ENCODE measurements at places on chromosomes 16 and 17.
A peak's percentile ranks its signal among the peaks of the same experiment; 100 is the strongest.

- DNase-seq, result no peak
Observed at GRCh38 chr17:16433514-16433913, 18.1 kb downstream of the TRPV2 start.

- no peak for DNase-seq
Observed at GRCh38 chr17:67845374-67845773, 20.1 kb downstream of the BPTF start.

DNA sequence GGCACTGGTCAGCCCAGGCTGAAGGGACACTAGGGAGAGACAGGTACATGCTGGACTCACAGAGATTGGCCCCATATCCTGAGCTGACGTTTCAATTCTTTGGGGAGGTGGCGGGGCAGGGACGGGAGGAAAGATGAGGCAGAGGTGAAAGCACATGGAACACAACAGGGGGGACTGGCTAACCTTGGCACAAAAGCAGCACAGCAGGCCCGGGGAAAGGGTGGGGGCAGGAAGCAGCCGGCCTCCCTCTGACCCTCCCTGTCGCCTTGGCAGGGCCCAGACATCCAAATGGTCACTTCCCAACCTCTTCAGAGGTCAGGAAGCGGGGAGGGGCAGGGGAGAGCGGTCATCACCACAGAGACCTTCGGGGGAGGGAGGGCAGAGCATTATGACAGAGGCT lies 6.6 kb downstream of the VAT1 start:
- no peak for DNase-seq

- DNase-seq, result no peak
Observed at GRCh38 chr16:71675380-71675779, 49.1 kb downstream of the PHLPP2 start.

GRCh38 chr16:69853481-69853880 lies 91.3 kb downstream of the WWP2 start:
- DNase-seq, result no peak

DNA sequence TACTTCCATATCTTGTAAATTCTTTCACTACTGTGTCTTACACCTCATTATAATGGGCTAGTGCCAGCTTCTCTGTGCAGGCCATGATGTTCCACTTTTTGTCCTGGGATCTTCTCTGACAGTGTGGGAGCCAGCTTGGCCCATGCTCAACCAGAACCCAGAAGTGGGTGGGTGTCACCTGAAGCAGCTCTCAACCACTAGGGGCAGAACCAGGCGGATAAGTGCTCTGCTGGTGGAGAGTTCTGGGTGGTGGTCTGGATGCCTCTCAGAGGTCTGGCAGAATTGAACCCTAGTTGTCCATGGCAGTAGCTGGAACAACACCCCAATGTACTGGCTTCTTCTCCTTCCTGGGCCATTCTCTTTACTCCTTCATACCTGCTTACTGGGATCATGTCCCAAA lies 254.1 kb upstream of the N4BP1 start:
- no peak for DNase-seq

DNA sequence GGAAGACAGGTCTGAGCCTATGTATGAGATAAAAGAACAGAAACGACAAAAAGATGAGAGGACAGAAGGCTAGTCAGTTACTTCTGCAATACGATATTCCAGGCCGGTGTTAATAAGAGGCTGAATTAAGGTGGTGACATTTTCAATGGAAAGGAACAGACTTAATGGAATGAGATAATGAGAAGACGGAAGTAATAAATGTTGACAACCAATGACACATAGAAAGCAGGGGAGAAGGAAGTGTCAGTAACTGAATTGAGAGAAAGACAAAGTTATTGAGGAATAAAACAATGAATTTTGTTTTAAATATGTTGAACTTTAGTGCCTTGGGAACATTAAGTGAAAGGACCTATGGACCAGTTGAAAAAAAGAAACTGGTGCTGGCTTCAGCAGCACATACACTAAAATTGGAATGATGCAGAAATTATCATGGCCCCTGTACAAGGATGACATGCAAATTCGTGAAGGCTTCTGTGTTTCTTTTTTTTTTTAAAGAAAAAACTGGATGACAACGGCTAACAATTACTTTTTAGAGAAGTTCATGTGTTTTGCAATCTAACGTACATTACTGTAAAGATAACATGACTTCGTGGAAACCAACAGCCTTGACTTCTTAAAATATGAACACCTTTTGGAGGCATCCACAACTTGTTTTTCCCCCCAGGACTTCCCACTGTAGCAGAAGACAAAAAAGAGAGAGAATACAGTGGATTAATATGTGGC lies 18.5 kb upstream of the CPD start:
- DNase-seq, result no peak

GRCh38 chr17:78442648-78443218 lies 64.3 kb downstream of the PGS1 start:
- no peak for DNase-seq

DNA sequence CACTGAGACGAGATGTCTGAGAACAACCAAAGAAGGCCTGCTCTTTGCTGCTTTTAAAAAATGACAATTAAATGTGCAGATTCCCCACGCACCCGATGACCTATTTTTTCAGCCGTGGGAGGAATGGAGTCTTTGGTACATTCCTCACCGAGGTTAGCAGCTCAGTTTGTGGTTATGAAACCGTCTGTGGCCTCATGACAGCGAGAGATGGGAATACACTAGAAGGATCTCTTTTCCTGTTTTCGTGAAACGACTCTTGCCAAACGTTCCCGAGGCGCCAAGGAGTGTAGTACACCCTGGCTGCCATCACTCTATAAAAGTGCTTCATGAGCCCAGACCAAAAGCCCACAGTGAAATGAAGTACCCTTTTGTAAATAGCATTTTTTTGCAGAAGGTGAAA lies 87.8 kb downstream of the CRISPLD2 start:
- DNase-seq, result peak; percentile 45

DNA sequence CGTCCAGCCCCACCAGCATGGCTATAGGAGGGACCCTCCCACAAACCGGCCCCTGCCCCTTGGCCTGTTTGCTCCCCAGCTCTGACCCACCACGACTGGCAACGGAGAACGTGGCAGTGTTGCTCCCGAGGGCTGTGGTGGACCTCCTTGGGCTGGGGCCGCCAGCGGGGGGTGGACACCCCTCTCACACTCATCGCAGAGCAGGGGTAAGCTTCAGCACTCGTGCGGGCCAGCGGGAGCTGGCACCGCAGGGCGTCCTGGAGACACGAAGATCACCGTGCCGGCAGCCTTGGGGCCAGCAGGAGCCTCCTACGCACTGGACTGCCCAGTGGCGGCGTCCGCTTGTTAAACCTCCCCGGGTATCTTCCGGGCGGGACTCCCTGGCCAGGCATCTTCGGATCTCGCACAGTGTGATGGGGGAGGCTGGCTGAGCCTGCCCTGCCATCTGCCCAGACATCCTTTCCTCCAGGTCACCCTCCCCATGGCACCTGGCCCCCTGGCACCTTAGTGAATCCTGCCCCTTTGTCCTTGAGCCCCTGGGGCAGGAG lies 53.5 kb downstream of the ABR start:
- DNase-seq, result no peak

- no peak for DNase-seq
Observed at GRCh38 chr16:11198828-11199227, 57.2 kb downstream of the SOCS1 start.

- DNase-seq, result no peak
Observed at GRCh38 chr16:30992931-30993816, 8.2 kb downstream of the HSD3B7 start.

DNA sequence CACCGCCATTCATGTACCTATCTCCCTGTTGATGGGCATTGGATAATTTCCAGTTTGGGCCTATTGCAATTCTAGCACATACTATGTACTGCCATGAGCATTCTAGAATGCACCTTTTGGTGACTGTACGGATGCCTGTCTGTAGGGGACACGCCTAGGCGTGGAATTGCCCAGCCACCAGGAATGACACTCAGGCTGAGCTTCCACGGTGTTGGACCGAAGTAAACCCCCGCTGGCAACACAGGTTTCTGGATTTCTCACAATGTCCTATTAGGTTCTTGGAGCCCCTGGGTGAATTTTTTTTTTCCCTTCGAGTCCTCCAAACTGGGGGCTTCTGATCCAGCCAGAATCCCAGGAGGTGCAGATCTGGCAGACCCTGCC lies 146.6 kb downstream of the IRF8 start:
- no peak for DNase-seq

DNA sequence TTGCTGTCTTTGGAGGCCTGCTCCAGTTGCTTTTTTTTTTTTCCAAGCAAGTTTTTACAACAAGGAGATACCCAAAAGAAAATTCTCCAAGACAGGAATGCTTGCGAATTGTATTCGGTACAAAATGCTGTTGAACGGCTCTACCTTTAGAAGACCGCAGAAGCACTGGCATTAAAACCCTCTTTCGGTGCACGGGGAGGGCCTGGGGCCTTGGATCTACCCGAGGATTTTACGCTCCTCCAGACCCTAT lies 1.3 kb upstream of the HELZ start:
- DNase-seq, result no peak

- DNase-seq, result no peak
Observed at GRCh38 chr16:87829988-87830672, 39.2 kb downstream of the SLC7A5 start.

DNA sequence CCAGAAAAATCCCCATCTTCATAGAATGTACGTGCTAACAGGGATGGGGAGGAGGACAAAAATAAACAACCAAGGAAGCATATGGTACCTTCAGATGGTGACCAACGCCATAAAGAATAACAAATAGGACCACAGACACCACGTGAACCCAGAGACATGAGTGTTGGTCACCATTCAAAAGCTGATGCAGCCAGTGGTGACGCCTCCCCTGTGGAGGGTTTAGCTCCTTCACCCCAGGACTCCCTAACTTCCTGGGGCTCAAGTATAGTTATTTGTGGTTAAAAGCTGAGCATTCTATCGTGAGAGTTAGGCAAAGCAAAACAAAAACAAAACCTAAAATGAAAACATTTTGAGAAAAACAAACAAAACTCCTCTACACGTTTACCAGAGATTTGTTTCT lies 184.7 kb downstream of the SOX9 start:
- DNase-seq, result no peak

DNA sequence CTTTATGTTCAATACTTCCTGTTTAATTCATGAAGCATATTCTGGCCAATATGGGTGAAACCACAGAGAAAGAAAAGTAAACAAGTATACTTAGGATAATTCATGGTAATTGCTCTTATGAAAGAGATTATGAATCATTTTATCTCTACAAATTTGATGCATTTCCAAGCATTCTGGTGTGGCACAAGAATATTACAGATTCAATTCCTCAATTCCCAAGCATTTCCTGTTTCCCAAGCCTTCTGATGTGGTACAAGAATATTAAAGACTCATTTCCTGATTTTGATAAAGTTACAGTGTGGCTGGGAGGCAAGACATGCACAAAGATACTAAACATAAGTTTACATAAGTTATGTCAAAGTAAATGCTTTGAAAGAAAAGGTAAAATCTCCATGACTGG lies 126.1 kb upstream of the NUDT7 start:
- no peak for DNase-seq

- no peak for DNase-seq
Observed at GRCh38 chr16:81967358-81967757, 43.9 kb downstream of the SDR42E1 start.

GRCh38 chr17:27354051-27354490 lies 60.2 kb downstream of the WSB1 start:
- no peak for DNase-seq

DNA sequence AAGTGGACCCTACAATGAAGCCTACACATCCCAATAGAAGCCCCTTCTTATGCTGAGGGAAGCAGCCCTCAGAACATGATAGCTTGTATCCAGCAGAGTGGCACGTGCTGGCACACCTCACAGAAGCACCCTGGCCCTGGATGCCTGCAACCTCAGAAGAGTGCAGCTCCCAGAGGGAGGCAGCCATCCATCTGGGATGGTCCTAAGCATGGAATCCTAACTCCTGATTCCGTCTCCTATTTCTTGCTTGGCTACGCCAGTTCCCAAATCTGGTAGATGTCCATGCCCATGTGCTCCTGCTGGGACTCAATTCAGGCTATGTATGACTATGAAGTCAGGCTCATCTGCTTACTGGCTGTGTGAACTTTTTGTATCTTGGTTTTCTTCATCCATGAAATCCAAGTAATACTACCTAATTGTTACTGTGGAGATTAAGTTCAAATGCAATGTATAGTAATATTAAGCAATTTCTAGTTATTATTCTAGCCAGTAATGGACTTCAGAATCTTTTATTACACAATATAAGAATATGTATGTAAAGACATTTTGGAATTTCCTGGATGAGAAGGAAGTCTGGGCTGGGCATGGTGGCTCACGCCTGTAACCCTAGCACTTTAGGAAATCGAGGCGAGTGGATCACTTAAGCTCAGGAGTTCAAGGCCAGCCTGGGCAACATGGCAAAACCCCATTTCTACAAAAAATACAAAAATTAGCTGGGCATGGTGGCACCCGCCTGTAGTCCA lies 32.4 kb downstream of the SIAH1 start:
- DNase-seq, result no peak

DNA sequence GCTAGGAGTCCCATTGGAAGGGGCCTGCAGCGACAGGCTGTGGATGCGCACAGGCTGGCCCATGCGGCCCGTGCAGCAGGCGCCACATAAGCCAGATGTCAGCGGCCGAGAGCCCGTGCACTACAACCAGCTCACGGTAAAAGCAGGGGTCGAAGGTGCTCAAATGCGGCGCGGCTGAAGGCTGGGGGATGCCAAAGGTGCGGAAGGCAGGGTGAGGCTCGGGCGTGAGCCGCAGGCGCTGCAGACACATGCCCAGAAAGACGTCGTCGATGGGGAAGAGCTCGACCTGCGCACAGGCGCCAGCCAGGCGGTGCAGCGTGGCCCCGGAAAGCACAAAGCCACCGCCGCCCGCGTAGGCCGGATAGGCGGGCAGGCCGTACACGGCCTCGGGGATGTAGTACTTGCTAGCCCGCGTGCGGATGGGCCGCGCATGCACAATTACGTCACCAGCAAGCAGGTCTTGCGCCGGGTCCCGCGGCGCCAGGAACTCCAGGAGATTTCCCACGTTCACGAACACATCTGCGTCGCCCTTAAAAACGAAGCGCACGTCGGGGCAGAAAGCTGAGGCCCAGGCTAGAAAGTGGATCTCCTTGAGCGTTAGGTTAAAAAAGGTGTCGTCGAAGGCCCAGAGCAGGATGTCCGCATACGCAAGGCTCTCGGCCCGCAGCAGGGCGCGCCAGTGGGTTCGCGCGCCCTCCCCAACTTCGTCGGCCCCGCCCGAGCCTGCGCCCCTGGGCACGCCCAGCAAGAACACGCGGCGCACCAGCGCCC lies 1.3 kb downstream of the B3GNT9 start:
- DNase-seq, result no peak

DNA sequence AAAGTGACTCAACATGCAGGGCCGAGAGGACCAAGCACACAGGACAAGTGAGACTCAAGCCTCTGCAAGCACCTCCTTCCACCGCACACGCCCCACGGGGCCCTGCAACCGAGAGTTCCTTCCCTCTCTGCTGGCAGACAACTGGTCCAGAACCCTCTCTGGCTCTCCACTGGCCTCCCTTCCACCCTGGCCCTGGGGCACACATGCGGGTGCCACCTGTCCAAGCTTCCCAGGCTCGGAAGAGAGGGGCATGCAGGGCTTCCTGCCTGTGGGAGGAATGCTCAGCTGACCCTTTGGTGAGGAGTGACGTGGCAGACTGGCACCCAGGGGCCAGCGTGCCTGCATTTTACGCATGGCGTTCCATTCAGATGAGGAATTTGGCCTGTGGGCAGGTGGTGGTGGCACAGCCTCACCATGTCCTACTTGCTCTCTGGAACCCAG lies 59.8 kb downstream of the PIPOX start:
- DNase-seq, result no peak

GRCh38 chr16:31093132-31093703 lies 1.4 kb downstream of the VKORC1 start:
- peak; percentile 45 for DNase-seq

GRCh38 chr16:5580296-5580695 lies 482.7 kb upstream of the EEF2KMT start:
- DNase-seq, result no peak
